C1 segment of cervical spinal cord (tissue), 14 donors: ENCODE measurements at places on chromosomes 1 and 21.

DNA sequence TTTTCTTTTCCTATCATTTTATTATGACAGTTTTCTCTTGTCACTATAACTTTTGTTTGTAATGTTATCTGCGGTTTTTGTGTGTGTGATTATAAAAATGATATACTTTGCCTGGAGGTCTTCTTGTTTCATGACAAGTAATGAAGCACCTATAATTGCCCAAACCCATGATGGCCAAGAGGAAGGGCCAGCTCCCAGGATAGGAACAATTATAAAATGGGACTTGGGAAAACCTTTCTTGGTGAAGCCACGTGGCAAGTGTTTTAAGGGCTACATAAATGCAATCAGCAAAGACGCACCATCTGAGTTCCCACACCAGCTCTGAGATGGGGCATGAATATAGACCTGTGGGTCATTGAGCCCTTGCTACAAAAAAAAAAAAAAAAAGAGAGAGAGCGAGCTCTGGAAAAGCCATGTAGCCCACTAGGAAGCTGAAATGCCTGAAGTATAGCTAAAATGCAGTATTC lies 462.6 kb upstream of the RUNX1 start:
- no peak for DNase-seq

DNA sequence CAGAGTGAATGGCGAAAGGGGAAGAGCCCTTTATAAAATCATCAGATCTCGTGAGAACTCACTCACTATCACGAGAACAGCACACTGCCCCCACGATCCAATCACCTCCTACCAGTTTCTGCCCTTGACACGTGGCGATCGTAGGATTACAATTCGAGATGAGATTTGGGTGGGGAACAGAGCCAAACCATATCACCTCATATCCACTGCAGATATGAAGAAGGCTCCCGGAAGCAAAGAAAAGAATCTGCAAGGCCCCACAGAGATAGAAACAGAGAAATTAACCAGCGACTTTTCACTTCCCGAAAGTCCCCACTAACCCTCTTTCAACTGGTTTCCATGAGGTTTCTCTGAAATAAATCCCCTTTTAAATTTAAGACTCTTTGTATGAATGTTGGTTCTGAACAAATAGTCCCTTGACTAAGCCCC lies 86.2 kb upstream of the IRF2BP2 start:
- DNase-seq, result no peak

GRCh38 chr1:153364156-153364555 lies 6.5 kb downstream of the S100A9 start:
- DNase-seq, result no peak

- DNase-seq, result no peak
Measured at GRCh38 chr1:18881642-18882431, 20.5 kb downstream of the ALDH4A1 start.

DNA sequence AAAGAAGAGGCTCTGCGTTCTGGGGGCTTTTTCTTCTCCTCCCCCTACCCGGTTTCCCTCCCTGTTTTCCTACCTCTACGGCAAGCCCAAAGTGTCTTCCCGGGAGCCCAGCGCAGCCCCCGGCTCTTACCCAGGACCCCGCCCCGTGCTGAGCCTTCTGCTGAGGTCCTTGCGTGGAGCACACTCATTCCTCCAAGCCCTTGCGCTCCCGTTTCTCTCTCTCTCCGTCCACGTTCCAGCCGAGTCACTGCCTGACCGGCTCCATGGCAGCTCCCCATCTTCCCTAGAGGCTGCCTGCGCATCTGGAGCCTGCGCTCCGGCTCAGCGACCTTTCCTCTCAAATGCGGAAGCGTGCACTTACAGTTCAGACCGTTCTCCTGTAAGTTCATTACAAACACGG lies 24.9 kb upstream of the PDXK start:
- DNase-seq, result no peak

DNA sequence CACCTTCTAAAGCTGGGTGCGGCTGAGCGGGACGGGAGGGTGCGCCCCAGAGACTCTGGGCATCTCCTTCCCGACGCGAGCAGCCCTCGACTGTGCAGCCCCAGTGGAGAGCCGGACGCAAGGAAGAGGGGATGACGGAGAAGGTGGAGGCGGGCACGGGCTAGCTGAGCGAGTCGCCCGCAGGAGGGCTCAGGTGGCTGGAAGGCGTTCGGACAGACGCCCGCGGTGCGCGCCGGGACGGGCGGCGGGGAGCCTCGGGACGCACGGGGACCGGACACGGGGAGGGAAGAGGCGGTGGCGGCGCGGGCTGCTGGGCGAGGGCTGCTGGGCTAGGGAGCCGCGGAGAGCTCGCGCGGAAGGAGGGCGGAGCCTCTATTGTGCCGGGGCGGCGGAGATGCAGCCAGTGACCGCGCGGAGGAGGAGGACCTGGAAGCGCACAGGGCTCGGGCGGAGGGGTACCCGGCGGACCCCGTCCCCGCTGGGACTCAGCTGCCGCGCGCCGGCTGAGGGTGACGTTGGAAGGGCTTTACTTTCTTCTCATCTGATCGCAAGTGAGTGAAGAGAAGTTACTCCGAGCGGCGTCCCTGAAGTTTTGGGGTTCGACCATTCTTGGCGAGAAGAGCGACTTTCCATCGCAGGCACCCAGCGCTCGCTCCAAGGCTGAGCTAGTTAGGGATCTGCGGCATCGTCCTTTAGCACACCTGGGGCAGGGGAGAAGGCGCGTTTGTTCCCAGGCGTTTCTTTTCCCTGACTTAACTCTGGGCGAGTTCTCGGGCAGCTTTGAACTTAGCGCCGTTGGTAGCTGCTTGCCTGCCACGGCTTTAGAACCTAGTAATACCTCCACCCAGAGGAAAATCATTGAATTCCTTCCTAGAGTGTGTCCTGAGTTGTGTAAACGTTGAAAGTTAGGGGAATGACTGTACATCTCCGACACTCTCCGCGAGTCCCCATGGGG lies at the start of gene OLFML2B:
OLFML2B (minus strand) TSS at position 323 of the 955 bp plus-strand sequence. CDS start 439 bp downstream, outside the sequence.
- no peak for DNase-seq

DNA sequence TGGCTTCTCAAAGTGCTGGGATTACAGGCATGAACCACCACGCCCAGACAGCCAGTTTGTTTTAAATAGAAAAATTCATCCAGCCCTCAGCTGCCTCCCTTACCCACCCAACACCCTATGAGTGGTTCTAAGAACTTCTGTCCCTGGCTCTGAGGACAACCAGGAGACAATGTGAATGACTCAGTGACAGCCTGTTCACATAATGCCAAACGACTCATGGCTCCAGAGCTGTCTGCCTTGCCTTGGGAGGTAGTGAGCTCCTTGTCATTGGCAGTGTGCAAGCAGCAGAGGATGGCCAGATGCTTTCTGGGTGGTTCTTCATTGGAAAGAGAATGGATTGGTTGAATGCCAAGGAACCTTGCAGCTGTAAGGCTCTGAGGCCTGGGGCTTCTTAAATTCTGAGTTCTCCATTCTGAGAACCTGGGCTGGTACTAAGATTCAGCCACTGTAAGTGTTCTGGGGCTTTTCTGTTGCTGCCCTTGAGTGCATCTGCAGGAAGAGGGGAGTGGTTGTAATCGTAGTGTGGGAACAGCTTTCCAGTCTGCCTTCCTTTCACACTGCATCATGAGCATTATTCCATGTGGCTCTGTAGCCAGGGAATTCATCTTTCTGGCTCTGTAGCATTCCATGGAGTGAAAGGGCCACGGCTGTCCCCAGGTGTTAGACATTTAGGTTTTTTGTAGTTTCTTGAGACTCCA lies 5.8 kb downstream of the SERINC2 start:
- DNase-seq, result no peak

DNA sequence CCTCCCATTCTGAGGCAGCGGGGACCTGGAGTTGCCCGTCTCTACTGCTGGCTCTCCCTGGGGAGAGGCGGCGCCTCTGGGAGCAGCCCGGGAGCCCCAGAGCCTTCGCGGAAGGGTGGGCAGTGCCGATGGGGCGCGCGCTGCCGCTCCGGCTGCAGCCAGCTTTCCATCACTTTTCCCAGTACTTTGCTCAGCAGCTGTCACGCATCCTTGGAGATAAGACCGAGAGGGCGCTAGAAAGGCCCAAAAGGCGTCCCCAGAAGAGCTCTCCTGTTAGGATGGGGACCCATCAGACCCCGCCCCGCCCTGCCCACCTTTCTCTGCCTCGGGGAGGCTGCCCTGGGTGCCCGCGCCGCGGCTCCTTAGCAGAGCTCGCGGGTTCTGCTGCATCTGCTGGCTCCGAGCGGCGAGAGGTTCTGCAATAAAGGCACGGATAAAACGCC lies 534 bp downstream of the KCNH1 start:
- DNase-seq, result peak; percentile 53

DNA sequence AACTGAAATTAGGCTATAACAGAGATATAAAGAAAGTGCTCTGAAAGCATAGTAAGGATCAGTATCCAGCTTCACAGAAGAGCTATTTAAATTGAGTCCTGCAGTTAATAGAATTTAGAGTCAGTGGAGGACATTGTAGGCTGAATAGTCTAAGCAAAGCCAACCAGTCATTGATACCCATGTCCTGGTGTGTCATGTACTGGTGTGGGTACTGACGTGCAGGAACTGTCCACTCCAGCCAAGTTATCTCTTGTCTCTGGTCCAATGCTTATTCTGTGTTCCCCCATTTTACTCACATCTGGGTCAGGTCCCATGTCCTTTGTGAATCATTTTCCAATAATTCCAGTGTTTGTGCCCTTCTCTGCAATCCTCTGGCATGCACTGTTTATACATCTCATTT lies 90.0 kb downstream of the MACF1 start:
- no peak for DNase-seq

DNA sequence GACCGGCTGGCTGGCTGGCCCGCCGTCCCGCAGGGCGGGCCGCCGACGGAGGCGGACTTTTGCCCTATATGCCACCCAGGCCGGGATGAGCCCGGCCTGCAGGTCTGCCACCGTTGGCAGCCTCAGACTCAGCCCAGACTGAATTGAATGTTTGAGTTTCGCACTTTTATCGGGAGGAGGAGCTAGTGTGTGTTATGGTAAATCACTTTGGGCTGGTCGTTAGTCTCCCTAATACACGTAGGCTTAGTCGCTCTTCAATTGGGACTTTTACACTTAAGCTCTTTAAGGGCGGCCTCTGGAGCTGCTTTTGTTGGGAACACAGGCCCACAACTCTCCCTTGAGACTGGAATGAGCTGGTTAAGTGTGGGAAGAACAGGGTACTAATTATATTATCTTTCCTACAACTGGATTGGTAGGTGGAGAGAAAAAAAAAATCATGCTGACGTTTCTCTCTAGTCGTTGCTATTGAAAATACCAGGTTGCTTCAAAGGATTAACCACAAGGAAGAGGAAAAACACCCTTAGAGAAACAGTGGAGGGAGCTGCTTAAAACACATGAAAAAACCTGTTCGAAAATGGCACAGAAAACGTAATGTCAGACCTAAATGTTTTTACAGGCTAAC lies 1.4 kb upstream of the IRF2BP2 start:
- no peak for DNase-seq

DNA sequence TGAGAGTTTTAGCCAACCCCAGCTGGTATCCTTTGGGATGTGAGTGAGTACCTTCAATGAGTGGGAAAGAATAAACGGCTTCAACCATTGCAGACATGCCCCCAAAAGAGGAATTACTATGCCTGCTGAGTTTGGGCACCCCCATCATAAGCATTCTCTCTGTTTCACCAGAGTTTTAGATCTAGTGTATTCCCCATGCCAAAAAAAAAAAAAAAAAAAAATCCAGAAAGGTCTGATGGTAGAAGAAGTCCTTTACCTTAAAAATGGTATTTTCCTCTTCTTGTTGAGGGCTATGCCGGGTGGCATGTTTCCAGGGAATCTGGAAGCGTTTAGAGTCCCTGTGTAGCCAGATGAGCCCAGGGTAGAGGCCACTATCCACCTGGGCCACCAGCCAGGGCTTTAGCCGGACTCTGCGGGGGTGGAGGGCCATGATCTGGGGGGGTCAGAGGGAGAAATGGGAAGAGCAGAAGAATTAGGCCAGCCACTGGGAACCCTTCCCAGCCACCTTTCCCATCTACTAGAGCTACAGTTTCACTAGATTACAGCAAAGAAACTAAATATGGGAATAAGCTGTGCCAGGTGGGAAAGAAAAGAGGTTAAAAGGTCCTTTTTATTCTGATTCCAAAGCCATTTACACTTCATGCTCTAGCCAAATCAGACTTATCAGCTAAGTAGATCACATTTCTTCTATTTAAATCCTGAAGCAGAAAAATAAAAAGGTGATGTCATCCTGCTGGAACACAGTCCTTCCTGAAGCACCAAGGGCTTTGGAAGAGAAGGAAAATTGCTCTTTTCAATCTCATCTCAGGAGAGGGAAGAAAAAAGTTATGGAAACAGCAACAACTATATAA lies 4.7 kb downstream of the IRF6 start:
- DNase-seq, result no peak

DNA sequence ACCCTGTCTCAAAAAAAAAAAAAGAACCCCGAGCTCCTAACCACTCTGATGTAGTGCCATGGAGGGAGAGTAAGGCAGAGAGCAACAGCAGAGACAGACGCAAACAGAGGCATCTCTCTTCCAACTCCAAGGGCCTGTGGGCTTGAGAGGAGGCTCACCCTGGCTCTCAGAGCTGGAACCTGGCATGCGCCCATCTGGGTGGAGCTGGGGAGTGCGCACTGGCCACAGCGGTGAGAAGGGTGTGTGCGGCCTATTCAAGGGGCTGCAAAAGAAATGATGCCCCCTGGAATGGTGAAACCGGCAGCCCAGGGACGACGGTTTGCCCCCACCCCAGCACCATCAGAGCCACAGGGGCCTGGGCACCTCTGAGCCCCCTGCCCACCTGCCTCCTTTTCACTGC lies 17.6 kb downstream of the COL8A2 start:
- no peak for DNase-seq

- no peak for DNase-seq
Measured at GRCh38 chr1:227391879-227392278, 73.6 kb upstream of the CDC42BPA start.

- peak; percentile 66 for DNase-seq
Measured at GRCh38 chr1:203408486-203409481, 57.9 kb upstream of the FMOD start.

- no peak for DNase-seq
Measured at GRCh38 chr1:170590921-170591705, 59.1 kb downstream of the GORAB start.

GRCh38 chr1:97041026-97041425 lies 319.4 kb downstream of the PTBP2 start:
- no peak for DNase-seq

DNA sequence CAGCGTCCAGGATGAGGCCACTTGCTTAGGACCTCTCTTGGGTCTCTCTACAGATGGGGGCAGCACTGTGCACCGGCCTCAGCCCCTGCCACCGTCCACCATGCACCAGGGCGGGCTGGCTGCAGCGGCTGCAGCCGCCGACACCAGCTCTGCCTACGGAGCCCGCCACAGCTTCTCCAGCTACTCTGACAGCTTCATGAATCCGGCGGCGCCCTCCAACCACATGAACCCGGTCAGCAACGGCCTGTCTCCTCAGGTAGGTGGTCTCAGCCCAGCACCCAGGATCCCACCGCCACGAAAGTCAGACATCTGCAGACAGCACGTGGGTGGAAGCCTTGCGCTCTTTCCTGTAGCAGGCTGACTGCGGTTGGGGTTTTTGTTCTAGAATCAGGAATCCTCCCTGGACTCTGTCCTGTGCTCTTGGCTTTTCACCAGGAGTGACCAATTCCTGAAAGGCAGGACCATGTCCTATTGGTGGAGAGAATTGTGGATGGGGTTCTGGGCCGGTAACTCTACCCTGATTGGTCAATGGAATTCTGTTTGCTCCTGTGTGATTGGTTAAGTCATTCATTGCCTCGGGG lies 72.5 kb downstream of the PAX7 start:
- no peak for DNase-seq
